Aorta (tissue), 5 donors: ENCODE measurements at places on chromosomes 7 and 10. TPM values are rescaled to one million over a fixed set of nuclear protein-coding genes. Genes with fewer than 3 reads are reported as not detected.

GRCh38 chr7:141466151-141466904 lies 84.9 kb upstream of the AGK start:
- H3K27me3 ChIP-seq: no peaks in the 10 kb centered on the region
- no peak overlapping the region for H3K4me3 ChIP-seq
- H3K27ac ChIP-seq: no peak overlapping the region
- no peaks in the 10 kb centered on the region for H3K36me3 ChIP-seq
- no peak for DNase-seq

DNA sequence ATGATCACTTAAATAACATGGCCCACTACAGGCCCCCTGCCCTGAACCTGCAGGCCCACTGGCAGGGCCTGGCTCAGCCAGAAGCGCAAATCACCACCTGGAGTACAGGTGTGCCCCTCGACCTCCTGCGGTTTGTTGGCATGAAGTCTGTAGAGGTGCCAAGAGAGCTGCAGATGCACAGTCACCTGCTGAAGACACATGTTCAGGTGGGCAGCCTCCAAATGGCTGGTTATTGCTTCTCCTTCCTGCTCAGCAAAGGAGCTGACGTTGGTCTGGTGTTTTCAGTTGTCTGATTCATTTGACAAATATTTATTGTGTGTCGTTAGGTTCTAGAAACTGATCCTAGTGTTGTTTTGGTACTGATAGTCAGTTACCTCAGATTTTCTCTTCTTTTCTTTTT lies 29.0 kb downstream of the DHTKD1 start:
- H3K27ac ChIP-seq: no peak overlapping the region
- DNase-seq: no peak
- no peaks in the 10 kb centered on the region for H3K27me3 ChIP-seq
- no peaks in the 10 kb centered on the region for H3K4me1 ChIP-seq

GRCh38 chr7:3157566-3158287 lies 114.1 kb upstream of the CARD11 start:
- H3K27ac ChIP-seq: no peak overlapping the region
- no peaks in the 10 kb centered on the region for H3K36me3 ChIP-seq
- no peak overlapping the region for H3K4me3 ChIP-seq
- peak; percentile 48 for DNase-seq
- H3K27me3 ChIP-seq: no peaks in the 10 kb centered on the region
- no peaks in the 10 kb centered on the region for H3K4me1 ChIP-seq

DNA sequence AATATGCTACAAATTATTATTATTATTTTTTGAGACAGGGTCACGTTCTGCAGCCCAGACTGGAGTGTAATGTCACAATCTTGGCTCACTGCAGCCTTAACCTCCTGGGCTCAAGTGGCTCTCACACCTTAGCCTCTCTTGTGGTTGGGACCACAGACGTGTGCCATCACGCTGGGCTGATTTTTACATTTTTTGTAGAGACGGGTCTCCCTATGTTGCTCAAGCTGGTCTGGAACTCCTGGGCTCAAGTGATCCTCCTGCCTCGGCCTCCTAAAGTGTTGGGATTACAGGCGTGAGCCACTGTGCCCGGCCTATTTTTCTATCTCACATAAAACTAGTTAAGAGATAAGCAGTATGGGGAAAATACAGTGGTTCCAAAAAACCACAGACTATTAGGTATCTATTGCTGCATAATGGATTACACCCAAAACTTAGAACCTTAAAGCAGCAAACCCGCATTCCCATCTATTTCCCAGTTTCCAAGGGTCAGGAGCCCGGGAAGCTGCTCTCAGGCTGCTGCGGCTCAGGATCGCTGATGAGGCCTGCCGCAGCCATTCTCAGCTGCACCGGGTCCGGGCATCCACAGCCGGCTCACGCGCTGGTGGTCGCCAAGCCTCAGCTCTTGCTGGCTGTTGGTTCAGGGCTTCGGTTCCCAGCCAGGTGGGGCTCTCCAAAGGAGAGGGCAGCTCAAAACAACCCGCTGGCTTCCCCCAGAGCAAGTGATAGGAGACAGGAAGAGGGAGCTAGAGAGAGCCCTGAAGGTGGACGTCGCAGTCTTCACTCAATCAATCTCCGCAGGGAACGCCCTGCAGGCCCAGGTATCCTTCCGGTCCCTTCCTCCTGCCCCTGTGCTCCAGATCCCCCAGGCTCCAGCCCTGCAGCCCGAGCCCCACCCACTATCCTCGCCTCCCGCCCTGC lies 128.2 kb downstream of the UBE2H start:
- H3K27ac ChIP-seq: no peak overlapping the region
- H3K4me1 ChIP-seq: no peaks in the 10 kb centered on the region
- no peaks in the 10 kb centered on the region for H3K27me3 ChIP-seq
- peak; percentile 31 for DNase-seq

DNA sequence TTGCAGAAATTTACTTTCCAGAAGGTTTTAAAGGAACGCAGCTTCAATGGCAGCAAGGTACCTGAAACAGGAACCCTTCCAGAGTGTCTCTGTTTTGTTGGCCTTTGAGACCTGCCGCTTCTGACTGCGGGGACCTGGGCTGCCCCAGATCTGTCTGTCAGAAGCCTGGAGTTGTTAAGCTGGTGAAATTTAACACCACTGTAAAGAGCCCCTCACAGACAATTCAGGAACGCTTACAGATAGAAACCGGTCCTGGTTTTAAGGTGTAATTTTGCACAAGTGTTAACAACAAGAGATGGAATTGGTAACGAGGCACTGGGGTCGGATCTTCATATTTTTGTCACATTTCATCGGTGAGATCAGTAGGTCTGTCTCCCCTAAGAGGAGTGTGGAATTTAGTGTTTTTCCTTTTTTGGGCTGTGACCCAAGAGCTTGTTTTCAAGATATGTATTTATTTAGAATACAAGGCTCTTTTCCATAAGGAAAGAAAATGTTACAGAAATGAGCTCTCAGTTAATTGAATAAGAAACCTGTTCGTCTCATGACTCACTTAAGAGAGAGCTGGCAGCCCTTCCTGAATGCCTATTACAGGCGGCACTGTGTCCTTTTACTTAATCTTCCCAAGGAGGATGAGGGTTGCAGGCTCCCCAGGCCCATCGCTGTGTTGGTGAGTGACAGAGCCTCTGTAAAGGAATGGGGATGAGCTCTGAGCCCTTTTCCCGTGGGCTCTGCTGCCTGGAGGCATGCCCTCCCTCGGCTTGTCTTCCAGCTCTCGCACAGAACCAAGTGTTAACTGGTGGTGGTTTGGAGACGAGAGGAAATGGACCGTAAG lies 168.7 kb downstream of the CUX1 start:
- no peaks in the 10 kb centered on the region for H3K27me3 ChIP-seq
- no peak overlapping the region for H3K27ac ChIP-seq
- no peaks in the 10 kb centered on the region for H3K36me3 ChIP-seq
- no peak overlapping the region for H3K4me3 ChIP-seq
- peaks cover 4% of the 10 kb centered on the region for H3K4me1 ChIP-seq
- no peak for DNase-seq

DNA sequence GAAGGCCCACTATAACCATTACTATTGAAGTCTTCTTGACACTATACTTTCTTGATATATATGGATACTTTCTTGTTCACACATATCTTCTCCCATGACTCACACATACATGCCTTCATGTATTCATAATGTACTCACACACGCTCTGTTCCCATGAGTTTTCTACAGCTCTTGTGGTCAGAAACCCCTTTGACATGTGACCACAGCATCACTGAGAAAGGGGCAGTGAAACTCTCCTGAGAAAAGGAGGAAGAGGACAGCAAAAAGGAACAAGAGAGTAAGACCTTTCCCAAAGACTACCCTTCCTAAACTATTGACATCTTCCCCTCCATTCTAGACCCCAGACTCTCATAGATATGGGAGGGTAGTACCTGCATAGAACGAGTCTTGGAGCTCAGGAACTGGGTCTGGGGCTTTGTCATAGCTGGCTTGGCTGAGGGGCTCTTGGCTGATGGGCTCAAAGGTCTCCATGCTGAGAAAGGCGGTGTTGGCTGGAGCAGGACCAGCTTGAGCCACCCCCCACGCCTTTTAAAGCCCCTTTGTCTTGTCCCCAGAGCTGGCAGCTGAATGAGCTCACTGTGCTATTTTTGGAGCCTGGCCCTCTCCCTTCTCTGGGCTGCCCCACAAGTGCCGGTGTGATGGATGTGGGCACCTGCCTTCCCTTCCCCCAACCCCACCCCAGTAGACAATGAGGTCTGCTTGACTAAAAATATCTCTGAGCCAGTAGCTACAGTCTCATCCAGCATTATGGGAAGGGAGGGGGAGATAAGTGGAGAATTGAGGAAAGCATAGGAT lies 5.1 kb downstream of the SYNPO2L start:
- H3K27ac ChIP-seq: no peak overlapping the region
- H3K4me3 ChIP-seq: no peak overlapping the region
- no peak for DNase-seq
- H3K27me3 ChIP-seq: no peaks in the 10 kb centered on the region
- H3K36me3 ChIP-seq: no peaks in the 10 kb centered on the region
- no peaks in the 10 kb centered on the region for H3K4me1 ChIP-seq

DNA sequence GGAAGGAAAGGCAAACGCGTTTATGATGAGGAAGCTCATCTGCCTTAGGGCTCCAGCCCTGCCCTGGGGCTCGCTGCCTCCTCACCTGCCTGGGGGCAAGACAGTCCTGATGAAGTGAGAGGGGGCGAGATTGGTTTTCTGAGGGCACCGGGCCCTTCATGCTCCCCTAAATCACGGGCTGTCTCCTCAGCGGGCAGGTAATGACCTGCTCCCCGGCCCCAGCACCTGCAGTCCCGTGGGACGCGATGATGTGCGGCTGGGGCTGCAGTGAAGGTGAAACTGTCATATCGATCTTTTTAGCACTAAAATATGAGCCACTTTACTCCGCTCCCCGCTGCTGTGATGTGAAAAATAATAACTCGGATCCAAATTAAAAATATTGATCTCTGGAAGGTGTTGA lies 120.2 kb downstream of the INPP5A start:
- H3K4me3 ChIP-seq: no peak overlapping the region
- H3K27ac ChIP-seq: no peak overlapping the region
- H3K4me1 ChIP-seq: no peaks in the 10 kb centered on the region
- H3K27me3 ChIP-seq: no peaks in the 10 kb centered on the region

DNA sequence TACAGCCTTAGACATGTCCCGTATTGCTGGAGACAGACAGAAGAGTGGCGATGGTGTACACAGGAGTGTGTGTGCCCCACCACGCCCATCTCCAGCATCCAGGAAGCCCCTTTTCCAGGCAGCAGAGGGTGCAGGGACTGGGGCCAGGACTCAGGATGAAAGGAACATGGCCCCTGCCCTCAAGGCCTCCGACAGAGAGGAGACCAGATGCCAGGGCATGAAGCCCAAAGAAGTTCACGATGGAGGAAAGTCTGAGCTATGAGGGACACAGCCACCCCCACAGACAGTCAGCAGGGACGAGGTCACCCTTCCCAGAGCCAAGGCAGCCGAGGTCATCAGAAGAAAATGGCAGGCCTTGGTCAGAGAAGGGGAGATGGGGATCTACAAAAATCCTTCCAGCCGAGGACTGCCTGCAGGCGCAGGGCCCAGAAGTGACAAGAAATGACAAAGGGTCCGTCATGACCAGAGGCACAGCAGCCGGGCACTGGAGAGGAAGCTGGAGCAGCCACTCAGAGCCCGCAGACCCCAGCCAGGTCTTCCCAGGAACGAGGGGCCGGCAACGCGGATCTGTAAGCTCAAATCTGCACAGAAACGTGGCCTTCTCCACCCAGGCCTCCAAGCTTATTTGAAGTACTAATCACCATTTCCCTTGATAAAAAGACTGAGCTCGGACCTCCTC lies 78.7 kb upstream of the PPP2R2D start:
- H3K27me3 ChIP-seq: no peaks in the 10 kb centered on the region
- no peaks in the 10 kb centered on the region for H3K4me1 ChIP-seq
- H3K27ac ChIP-seq: no peak overlapping the region
- H3K36me3 ChIP-seq: no peaks in the 10 kb centered on the region
- H3K4me3 ChIP-seq: no peak overlapping the region
- no peak for DNase-seq

- no peak overlapping the region for H3K4me3 ChIP-seq
- H3K36me3 ChIP-seq: no peaks in the 10 kb centered on the region
- no peak for DNase-seq
- no peak overlapping the region for H3K27ac ChIP-seq
These were observed 99.2 kb upstream of the PDLIM1 start for GRCh38 chr10:95389982-95390381.

GRCh38 chr7:155531681-155532080 lies 14.7 kb downstream of the CNPY1 start:
- no peak overlapping the region for H3K4me3 ChIP-seq
- no peak for DNase-seq
- no peaks in the 10 kb centered on the region for H3K36me3 ChIP-seq
- H3K27ac ChIP-seq: no peak overlapping the region
- H3K27me3 ChIP-seq: no peaks in the 10 kb centered on the region

DNA sequence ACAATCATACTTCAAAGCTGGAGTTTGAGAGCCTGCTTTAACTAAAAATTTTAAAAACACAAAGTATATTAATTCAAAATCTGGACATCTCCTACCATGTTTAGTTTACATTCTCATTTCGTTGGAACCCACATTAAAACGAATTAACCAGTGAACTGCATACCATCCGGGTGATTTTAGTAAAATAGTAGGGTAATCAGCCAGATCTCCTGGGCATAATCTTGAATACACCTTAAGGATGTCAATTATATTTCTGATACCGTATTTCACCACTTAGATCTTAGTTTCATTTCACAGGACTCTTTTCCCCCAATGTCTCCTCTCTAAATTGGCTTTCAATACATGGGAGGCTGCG lies 175.6 kb upstream of the PFKP start:
- H3K4me1 ChIP-seq: no peaks in the 10 kb centered on the region
- DNase-seq: no peak
- H3K36me3 ChIP-seq: no peaks in the 10 kb centered on the region
- no peak overlapping the region for H3K27ac ChIP-seq

LIPN gene
- 0.58 TPM for total RNA-seq

ASIC3 gene
- 2.9 TPM for total RNA-seq

PTPRZ1 gene
- 2.7 TPM for total RNA-seq

TMEM176B gene
- 85.5 TPM for total RNA-seq

OLAH gene
- 1.1 TPM for total RNA-seq

CPA5 gene
- not detected for total RNA-seq

RAPGEF5 gene
- total RNA-seq: 68.1 TPM

ENO4 gene
- total RNA-seq: not detected

LAMB4 gene
- total RNA-seq: not detected

MAPK8 gene
- 33.3 TPM for total RNA-seq

GPNMB gene
- total RNA-seq: 209 TPM

NPSR1 gene
- total RNA-seq: not detected
